ENCODE measurements at places on chromosomes 7 and 10.
A peak's percentile ranks its signal among the peaks of the same experiment; 100 is the strongest.

- no peak for DNase-seq
Measured at GRCh38 chr10:103197903-103198302, 4.8 kb upstream of the NT5C2 start.

GRCh38 chr7:106153891-106154449 is 41.9 kb upstream of the SYPL1 start:
- peak; percentile 49 for DNase-seq

GRCh38 chr7:13333371-13333770 is 645.9 kb downstream of the ARL4A start:
- DNase-seq: no peak

GRCh38 chr10:70678757-70679489 is 6.6 kb downstream of the ADAMTS14 start:
- DNase-seq: no peak

DNA sequence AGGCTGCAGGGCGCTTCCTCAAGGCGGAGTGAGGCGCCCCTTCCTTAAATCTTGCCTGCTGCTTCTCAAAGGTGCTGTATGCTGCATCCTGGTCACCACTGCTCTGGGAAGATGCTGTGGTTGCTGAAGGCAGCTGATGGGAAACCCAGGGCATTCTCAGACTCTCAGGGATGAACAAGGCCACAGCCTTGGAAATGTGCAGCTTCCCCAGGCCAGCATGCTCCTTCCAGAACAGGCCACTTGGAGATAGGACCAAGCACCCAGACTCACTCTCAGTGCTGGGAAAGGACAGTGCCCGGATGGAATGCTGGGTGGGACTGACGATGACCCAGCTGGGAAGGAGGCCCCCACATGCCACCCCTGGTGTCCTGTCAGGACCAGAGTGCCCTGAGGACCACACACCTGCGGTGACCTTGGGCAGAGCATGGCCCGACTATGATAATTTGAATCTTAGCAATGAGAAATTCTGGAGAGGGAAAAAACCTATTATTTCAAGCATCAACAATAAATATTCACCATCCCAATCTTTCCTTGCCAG is 235.5 kb downstream of the TNS3 start:
- no peak for DNase-seq

- DNase-seq: no peak
Measured at GRCh38 chr10:125538947-125539731, 143.8 kb downstream of the TEX36 start.

GRCh38 chr10:2964632-2965296 is 102.6 kb upstream of the PFKP start:
- no peak for DNase-seq

GRCh38 chr7:47896809-47897423 is 51.4 kb downstream of the PKD1L1 start:
- no peak for DNase-seq

DNA sequence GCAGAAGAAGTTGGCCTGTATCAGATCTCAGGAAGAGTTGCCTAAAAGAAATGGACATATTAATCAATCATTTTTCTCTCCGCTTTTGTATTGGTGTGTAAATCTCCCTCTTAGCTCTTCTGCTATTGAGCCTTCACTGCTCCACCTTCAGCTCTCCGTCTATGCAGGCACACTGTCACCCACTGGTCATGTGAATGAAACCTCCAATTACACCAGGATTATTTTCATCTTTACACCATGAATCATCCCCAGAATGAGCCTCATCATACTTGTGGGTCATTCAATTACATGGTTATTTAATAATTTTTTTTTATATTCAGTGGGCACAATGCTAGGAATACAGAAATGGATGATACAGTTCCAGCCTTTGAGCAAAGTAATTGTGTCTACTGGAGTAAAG is 92.6 kb downstream of the LRRC4 start:
- no peak for DNase-seq

DNA sequence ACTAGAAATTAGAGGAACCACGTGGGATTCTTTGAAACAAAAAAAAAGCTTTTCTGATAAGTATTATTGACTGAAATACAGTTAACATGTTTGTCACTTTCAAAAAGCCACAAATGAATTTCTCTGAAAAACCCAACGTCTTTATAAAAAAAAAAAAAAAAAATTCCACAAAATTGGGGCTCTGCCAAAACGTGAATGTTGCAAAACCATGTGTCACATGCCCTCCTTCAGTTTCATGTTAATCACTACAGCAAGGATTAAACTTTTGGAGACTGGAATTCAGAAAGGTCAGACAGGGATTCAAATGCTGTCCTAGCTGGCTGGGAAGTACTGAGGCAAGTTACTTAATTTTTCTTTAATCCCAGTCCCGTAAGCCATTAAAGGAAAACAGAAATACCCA is 278.0 kb upstream of the KLF14 start:
- DNase-seq: no peak

- no peak for DNase-seq
Measured at GRCh38 chr10:98269435-98269912, 1.5 kb upstream of the LOXL4 start.
